OCI-LY7 (cell line): ENCODE measurements at places on chromosomes 7 and 10. TPM values are rescaled to one million over a fixed set of nuclear protein-coding genes. Genes with fewer than 3 reads are reported as not detected.

RPS24 gene
- 2,059 and 2,387 TPM in 2 replicates for total RNA-seq

DEPP1 gene
- not detected in 2 replicates for total RNA-seq

NKX1-2 gene
- not detected in 2 replicates for total RNA-seq

DPY19L1 gene
- total RNA-seq: 16.7 and 17.6 TPM in 2 replicates

ZNF425 gene
- total RNA-seq: 1.1 and 1.6 TPM in 2 replicates

DYDC2 gene
- total RNA-seq: not detected in 2 replicates
